Stimulated activated CD4-positive, alpha-beta T cell treated with anti-CD3 and anti-CD28 coated beads, Interleukin-2, amount 100 ng/mL, for 4 hours (primary cell): ENCODE measurements at places on chromosomes 3 and 15.

GRCh38 chr3:62281726-62282125, 91.6 kb downstream of the FEZF2 start:
- DNase-seq: no peak

DNA sequence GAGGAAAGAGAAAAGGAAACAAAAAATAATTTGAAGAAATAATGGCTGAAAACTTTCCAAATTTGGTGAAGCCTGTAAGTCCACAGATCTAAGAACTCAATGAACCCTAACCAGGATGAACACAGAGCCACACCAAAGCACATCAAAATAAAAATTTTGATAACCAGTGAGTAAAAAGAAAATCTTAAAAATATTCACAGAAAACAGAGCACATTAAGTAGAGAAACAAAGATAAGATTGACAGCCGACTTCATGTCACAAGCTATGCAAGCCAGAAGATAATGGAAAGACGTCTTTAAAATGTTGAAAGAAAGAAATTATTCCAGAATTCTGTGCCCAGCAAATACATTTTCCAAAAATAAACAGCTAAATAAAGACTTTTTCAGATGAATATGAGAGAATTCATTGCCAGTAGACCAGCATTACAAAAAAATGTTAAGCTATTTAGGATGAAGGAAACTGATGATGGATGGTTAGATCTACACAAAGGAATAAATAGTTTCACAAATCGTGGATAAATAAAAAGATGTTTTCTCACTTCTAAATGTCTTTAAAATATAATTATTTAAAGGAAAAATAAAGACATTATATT, 140.2 kb upstream of the SKOR1 start:
- DNase-seq: no peak

DNA sequence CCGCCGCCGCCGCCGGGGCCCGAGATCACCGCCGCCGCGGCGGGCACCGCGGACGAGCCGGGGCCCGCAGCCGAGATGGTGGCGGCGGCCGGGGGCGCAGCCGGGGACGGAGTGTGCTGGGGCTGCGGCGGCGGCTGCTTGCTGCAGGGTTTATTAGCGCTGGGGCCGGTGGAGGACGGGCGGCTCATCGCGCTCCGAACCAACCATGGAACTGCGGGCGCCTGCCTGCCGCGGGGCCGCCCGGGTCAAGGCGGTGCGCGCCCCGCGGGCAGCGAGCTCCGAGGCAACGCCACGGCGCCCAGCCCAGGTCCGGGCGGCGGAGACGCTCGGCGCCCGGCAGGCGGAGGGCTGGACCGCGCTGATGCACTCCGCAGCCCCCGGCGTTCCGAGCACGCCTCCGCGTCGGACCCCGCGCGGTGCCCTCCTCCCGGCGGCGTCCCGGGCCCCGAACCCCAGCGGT, 277 bp downstream of the SIAH2 start:
- no peak for DNase-seq

DNA sequence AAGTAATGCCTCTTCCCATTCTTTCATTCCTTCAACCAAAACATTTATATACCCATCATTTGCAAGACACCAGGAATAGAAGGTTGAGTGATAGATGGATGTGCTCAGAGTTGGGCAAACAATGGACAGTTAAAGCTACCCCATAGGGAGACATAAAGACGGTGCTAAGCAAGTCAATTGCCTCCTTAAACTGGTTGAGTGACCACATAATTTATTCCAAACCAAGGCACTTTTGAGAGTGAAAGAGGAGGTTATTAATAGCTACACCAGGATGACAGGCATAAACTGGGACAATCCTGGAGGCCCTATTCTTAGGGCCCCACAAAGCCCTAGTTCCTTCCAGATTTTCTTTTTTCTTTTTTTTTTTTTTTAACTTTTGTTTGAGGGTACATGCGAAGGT, 21.4 kb upstream of the DYNC1LI1 start:
- no peak for DNase-seq

DNA sequence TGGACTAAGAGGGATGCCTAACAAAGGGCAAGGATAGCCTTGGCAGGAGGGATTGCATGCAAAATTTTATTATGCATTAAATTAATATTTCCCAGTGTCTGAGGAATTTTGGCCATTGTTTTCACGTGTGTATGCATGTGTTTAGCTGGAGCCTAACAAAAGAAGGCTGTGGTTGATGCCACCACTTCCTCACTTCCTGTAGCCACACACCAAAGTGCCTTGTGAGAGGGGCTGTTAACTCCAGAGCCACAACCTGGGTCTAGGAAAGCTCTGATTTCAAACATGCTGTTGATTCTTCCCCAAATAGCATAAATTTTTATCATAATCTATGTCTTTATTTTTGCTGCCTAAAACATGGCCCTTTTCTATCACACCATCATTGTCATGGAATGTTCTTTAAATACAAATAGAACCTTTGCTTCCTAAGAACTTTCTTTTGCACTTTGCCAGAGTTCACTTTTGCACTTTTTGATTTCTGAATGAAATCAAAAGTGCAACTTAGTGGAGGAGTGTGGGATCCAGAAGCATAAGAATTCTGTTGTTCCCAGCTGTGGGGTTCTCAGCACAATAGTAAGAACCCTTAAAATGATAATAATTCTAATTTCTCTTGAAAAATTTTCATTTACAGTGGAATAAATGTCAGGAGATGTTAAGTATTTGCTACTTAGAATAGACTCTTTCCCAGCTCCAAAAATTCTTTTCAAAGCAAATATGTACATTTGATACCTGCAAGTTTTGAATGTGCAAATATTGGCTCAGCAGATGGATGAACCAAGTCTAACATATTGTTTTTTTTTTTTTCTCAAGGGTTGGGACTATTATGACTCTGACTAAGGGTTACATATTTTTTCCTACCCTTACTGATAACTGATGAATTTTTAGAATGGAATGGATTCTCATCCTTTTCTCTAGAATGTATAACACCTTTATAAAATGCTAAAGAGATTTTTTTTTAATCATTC, 35.6 kb upstream of the SPTSSB start:
- no peak for DNase-seq

DNA sequence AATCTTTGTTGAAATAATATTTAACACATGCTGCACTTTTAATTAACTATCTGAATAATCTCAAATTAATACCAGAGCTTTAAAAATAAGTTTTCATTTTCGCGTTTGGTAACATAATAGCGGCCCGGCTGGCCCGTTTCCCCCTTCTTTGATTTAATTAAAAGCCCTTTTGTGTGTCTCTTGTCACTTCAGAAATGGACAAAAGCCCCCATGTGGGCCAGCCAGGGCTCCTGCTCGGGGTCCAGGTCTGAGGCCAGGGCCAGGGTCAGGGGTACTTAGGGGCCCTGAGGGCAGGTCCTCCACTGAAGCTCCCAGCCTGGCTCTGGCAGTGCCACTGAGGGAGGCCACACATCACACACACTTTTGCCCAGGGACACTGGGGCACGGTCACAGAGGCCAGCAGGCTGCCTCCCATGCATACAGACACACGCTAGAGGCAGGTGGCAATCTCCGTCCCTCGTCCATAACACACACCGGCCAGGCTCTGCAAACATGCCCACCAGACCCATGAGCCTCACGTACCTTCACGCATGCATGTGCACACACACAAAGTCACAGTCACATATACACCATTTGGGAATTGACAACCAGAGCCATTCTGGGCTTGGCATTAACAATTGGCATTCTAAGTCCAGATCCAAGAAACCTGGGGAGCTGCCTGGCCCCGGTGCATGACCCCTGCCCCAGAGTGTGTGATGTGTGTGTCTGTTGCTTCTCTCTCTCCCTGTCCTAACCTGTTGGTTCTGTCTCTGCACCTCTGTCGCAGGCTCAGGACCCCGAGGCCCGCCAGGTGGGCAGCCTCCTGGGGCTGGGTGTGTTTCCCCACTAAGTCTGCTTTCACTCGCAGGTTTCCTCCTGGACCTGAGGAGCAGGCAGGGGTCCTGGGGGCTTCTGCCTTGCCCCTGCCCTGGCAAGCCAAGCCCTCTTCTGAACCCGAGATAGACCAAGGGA, 38.5 kb downstream of the DNAJB8 start:
- no peak for DNase-seq

- no peak for DNase-seq
Observed at GRCh38 chr15:65641768-65642475, 20.2 kb downstream of the SLC24A1 start.

DNA sequence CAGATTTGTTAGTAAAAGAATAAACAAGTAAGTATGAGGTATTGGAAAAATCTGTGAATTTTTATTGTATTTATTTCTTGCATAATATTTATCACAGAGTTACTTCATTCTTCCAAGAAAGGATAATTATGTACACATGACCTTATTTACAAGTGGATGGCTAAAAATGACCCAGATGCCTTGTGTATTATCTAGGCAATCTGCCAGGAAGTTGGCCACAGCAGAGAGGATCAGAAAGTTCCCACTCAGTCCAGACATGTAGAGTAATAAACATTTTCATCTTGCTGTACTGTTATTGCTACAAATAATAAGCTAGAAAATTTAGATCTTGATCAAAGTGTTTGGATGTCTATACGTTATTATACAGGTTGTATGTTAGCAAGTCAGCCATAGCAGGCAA, 317.1 kb downstream of the EPHA6 start:
- no peak for DNase-seq

DNA sequence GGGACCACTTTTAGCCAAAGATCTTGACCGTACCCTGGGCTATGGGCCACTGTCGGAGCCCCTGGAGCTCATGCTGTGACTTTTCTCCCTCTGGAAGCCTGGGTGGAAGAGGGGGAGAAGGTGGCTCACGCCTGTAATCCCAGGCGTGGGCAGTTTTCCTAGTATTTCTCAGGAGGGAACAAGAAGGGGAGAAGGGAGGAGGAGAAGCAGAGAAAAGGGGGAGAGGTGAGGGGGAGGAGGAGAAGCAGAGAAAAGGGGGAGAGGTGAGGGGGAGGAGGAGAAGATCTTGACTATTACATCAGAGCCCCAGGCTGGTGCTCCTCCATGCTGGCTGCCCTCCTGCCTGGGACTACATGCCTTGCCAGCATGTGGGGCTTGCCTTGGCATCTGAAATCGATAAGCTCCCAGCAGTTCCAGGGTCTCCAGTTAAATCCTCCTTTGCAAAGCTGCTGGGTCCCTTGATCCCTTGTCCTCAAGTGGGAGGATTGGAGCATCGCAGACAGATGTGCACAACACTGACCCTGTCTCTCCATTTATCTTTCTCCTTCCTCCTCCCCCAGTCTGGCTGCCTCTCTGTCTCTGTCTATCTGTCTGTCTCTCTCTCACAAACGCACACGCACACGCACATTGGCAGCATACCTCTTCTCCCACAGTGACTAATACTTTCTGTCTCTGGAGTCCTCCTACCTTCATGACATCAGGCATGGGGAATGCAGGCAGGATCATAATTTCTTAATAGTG, 41.6 kb downstream of the MRAS start:
- no peak for DNase-seq

DNA sequence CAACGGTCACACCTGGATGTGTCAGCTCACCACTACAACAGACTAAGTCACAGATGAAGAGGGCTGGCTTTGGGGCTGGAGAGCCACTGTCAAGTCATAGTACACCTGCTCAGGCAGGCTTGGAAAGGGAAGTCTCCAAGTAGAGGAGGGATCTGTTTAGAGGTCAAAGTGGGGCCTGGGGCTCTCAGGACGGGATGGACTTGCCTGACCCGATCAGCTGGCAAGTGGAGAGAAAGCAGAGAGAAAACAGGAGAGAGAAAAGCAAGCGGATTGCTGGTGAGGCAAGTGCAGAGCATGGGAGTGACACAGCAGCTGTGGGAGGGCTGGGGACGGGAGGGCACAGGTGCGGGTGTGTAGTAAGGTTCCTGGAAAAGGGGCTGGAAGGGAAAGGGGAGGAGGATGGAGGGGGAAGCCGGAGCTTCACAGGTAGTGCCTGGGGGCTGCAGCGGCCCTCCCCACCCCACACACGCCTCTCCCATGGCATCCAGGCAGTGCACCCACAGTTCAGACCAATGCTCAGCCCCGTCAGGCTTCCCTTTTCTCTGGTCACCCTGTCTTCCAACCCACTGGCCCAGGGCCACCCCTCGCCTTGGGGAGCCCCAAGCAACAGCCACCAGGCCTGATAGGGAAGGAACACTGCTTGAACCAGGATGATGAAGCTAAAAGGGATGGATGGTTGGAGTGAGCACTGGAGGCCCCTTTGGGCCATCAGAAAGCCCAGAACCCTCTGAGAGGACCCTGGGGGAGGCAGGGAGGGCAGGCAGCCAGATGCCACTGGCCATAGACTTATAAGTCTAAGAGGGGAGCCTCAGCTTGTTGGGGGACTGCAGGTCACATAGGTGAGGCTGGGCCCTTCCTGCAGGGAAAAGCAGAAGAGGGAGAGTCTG, 8.5 kb downstream of the RPS17 start:
- DNase-seq: no peak

- no peak for DNase-seq
Observed at GRCh38 chr3:29534006-29534405, 253.1 kb downstream of the RBMS3 start.

GRCh38 chr3:81500039-81500438, 261.4 kb downstream of the GBE1 start:
- DNase-seq: no peak

GRCh38 chr3:100073049-100073713, 41.1 kb downstream of the FILIP1L start:
- DNase-seq: no peak

GRCh38 chr3:61811652-61812051, 250.3 kb downstream of the PTPRG start:
- DNase-seq: no peak

GRCh38 chr3:55937301-55937700, 450.2 kb upstream of the WNT5A start:
- DNase-seq: no peak

- DNase-seq: no peak
Observed at GRCh38 chr3:55516392-55517030, 29.4 kb upstream of the WNT5A start.

GRCh38 chr15:63114465-63114864, 7.2 kb upstream of the LACTB start:
- no peak for DNase-seq

- DNase-seq: no peak
Observed at GRCh38 chr3:123498761-123499160, 49.9 kb upstream of the ADCY5 start.

DNA sequence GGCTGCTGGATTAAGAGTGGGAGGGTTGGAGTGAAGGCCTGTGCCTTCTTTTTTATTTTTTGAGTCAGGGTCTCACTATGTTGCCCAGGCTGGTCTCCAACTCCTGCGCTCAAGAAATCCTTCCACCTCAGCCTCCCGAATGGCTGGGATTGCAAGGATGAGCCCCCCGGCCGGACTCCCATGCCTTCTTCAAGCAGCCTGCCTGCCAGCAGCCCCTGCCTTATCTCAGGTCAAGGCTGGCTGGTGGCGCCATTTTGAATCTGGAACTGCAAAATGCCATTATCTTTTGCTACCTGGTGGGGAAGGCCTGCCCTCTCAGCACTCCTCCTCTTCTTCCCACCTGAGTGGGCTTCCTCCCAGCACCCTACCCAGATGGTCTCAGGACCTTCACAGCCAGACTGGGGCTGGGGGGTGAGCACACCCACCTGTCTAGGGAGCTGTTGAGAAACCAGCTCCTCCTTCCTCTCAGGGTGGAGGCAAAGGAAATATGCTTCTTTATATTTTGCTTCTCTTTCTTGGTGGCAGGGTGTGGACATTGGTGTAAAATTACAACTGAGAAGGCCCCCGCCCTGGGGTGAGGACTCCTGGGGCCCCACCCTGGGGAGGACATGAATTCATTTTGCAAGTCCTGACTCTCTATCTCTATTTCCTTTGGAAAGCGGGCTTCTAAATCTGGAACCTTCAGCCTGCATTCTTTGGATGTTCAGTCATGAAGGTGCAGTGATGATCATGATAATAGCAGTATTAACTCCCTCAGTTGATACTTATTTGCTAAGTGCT, 7.7 kb upstream of the FLNB start:
- DNase-seq: no peak
